A673 (cell line): ENCODE measurements at places on chromosomes 16 and 17. TPM values are rescaled to one million over a fixed set of nuclear protein-coding genes. Genes with fewer than 3 reads are reported as not detected.

Gene CHST4
- total RNA-seq: not detected in 2 replicates

Gene MYADML2
- not detected in 2 replicates for total RNA-seq

Gene SYNGR3
- 1.4 and 2.3 TPM in 2 replicates for total RNA-seq

Gene RHOT1
- total RNA-seq: 18.0 and 20.4 TPM in 2 replicates

Gene DLX3
- total RNA-seq: 0.20 TPM in 1 of 2 replicates, not detected in the other

Gene GPR139
- total RNA-seq: not detected in 2 replicates

Gene TMED6
- 1.8 TPM in 1 of 2 replicates, not detected in the other for total RNA-seq

Gene PAQR4
- total RNA-seq: 46.5 and 49.7 TPM in 2 replicates

Gene KCTD19
- total RNA-seq: 0.32 TPM in 1 of 2 replicates, not detected in the other

Gene MARVELD3
- 1.4 and 1.5 TPM in 2 replicates for total RNA-seq

- no peak for DNase-seq
These were observed 3.4 kb downstream of the MAP3K14 start for GRCh38 chr17:45313421-45313771.

- DNase-seq: no peak
These were observed 26.1 kb downstream of the CACNA1G start for GRCh38 chr17:50586421-50587247.

DNA sequence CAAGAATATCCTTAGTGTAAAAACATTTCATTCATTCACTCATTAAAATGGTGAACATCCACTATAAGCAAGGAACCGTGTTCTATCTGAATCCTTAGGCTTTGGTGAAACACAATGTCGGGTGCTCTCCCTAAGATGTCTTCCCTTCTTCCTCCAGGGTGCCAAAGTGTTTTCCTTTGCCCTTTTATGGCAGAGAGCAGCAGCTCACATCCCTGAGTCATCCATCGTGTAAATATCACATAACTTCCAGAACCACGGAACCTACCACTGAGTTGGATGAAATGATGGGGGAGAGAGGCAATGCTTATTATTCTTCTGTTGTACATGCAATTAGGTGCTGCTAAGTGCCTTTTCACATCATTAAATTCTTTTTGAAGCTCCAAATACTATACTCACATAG is 50.2 kb downstream of the DNAH3 start:
- DNase-seq: no peak

- DNase-seq: peak; percentile 81
These were observed 6.0 kb upstream of the CHRNE start for GRCh38 chr17:4908711-4909496.

- DNase-seq: no peak
These were observed 40.9 kb downstream of the LAT start for GRCh38 chr16:29025735-29026134.

- DNase-seq: peak; percentile 59
These were observed 206.6 kb downstream of the CDH8 start for GRCh38 chr16:61829631-61830030.

GRCh38 chr17:64177311-64178010 is 47.5 kb upstream of the ERN1 start:
- no peak for DNase-seq

DNA sequence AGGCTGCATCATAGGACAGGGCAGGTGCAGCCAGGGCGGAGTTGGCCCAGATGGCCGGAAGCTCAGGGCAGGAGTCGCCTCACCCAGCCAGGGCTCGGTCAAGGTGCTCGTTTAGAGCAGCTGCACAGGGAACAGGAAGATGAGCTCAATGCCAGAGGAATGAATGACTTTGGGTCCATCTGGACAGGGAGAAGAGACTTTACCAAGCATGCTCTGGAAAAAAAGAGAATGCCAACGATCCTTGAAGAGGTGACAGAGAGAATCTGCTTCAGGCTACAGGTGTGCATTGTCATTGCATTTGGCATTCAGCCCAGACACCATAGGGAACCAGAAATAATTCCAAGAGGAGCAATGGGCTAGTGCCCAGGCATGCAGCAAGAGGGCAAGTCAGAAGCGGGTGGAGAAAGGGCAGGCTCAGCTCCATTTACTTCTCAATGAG is 6.7 kb upstream of the MPP3 start:
- DNase-seq: no peak

GRCh38 chr17:14747603-14747950 is 446.7 kb downstream of the HS3ST3B1 start:
- DNase-seq: no peak

DNA sequence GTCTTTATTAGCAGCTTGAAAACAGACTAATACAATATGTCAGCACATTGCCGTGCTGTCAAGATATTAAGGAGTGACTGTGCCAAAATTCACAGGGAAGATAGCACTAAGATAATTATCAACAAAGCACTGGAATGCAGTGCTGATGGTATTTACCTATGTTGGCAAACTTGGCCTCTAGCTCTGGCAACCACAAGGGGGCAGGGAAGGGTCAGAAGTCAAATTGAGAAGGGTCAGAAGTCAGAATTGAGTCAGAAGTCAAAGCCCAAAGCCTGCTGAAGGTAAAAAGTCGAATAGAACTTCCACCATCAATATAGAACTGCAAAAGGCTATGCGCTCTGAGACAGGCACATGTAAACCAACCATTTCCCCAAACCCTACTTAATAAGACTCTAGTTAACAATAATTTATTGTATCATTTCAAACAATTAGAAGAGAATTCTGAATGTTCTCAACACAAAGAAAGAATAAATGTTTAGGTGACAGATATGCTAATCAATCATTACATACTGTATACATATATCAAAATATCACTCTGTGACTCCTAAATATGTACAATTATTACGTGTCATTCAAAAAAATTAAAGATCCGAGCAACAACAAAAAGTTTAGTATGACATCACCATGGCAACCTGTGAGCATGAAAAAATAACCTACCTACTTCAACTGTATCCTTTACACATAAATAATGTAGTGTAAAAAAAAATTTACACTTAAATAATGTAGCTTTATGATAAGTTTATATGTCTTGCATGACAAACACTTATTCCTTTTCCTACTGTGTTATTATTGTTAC is 916.1 kb downstream of the KCNJ2 start:
- peak; percentile 1 for DNase-seq

- no peak for DNase-seq
These were observed 178.7 kb downstream of the KATNIP start for GRCh38 chr16:27728691-27729090.

GRCh38 chr17:2963332-2964027 is 99.9 kb downstream of the OR1D5 start:
- DNase-seq: no peak

DNA sequence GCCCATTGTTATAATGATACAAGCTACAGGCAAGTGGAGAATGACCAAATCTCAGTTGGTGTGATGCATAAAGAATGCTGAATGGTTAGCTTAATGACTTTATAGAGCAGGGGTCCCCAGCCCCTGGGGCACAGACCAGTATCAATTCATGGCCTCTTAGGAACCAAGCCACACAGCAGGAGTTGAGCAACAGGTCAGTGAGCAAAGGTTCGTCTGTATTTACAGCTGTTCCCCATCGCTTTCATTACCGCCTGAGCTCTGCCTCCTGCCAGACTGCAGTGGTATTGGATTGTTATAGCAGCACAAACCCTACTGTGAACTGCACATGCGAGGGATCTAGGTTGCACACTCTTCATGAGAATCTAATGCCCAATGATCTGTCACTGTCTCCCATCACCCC is 114.0 kb upstream of the ZFHX3 start:
- no peak for DNase-seq

- no peak for DNase-seq
These were observed 195.3 kb downstream of the GSG1L start for GRCh38 chr16:27868180-27868579.

DNA sequence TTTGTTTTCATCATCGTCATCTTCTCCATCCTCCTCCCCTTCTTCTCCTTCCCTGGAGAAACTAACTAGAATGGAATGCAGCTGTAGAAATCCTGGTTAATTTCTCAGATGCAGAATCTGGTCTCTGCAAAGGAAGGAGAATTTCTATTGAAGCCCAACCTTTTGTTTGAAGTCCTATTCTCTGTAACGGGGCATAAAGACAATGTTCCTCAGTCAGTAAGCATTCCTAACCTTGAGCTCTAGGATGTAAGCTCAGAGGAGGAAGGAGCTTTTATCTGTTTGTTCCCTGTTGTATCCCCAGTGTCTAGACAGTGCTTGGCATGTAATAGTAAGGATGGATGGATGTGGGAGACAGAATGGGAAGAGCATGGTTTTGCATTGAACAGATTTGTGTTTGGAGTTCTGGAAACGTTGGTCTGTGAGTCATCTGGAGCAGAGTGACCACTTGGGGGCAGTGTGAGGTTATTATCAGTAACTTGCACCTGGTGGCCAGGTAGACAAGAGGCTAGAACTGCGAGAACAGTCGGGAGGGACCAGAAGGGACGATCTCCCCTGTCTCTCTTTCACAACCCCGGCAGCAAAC is 363.7 kb downstream of the SNX29 start:
- no peak for DNase-seq

- DNase-seq: no peak
These were observed 1.6 kb downstream of the SNAI3 start for GRCh38 chr16:88684569-88685155.

GRCh38 chr16:51569203-51569931 is 418.3 kb upstream of the SALL1 start:
- DNase-seq: peak; percentile 97

DNA sequence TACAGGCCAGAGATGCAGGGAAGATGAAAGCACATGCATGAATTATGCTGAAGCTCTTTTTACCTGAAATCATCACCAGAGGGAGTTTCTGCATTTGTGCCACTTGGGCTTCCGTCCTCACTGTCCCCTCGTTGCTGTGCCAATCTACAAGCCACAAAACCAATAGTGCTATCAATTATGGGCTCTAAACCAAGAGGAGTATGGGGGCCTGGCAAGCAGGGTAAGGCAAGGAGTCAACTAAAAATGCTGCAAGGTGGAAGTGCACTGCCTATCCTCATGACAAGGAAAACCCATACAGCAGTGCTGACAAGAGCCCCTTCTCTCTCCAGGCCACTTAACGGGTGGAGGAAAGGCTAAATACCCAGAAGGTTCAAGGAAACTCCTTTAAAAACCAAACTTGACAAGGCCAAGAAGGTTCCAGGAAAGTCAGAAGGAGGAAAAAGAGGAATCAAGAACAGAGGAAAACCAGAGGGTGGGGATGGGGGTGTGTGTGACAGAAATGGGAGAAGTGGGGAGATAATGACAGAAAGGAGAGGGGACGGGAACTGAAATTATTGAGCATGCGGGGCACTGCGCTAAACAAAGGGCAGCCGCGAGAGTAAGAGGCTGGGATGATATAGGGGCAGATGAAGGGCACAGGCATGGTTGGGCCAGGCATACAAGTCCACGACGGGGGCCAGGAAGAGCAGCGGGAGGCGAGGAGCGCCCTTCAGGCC is 674 bp downstream of the C17orf75 start:
- DNase-seq: no peak

DNA sequence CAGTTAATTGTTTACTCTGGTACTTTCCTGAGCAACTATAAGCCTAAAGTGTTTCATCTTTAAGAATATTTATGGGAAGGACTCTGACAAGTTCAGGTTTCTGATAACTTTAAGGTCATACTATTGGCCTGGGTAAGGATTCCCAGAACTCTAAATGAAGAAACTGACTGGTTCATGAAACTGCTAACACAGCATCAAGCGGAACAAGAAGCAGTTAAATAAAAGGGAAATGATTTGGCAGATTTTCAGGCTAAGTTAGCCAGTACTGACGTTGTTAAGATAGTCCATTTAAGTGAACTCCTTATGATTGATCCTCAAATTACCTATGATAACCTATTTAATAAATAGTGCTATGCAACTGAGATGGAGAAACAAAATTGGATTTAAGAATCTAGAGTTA is 101.6 kb upstream of the CES5A start:
- DNase-seq: no peak

GRCh38 chr17:18117533-18117932 is 9.0 kb downstream of the MYO15A start:
- no peak for DNase-seq

DNA sequence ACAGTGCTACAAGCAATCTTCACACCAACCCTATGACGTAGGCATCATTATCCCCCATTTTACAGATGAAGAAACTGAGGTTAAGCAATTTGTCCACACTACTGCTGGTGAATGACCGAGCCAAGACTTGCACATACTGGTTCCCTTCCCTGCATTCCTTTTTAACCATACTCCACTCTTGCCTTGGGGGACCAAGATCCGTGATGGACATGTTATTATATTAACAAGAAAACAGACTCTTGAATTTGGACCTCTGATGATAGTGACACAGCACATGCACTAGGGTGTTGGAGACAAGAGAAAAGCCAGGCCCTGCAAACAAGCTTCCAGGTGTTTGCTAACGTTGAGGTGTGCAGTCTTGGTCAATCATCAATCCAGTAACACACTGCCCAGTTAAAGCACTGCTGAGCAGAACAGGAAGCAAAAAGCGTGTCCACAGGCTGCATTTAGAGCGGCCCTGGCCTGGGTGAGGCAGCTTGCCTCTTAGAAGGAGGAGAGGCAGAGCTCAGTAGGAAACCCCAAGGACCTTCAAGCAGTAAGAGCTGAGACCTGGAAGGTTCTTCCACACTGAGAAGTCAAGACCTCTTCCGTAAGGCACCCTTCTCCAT is 36.7 kb downstream of the HNF1B start:
- no peak for DNase-seq

- DNase-seq: no peak
These were observed 27.5 kb downstream of the EPN2 start for GRCh38 chr17:19264681-19265080.

GRCh38 chr17:2874189-2874686 is 78.0 kb downstream of the RAP1GAP2 start:
- DNase-seq: no peak
